ENCODE measurements at places on chromosomes 7 and 10.

- no peak for DNase-seq
Observed at GRCh38 chr7:99843808-99844207, 16.0 kb downstream of the CYP3A43 start.

DNA sequence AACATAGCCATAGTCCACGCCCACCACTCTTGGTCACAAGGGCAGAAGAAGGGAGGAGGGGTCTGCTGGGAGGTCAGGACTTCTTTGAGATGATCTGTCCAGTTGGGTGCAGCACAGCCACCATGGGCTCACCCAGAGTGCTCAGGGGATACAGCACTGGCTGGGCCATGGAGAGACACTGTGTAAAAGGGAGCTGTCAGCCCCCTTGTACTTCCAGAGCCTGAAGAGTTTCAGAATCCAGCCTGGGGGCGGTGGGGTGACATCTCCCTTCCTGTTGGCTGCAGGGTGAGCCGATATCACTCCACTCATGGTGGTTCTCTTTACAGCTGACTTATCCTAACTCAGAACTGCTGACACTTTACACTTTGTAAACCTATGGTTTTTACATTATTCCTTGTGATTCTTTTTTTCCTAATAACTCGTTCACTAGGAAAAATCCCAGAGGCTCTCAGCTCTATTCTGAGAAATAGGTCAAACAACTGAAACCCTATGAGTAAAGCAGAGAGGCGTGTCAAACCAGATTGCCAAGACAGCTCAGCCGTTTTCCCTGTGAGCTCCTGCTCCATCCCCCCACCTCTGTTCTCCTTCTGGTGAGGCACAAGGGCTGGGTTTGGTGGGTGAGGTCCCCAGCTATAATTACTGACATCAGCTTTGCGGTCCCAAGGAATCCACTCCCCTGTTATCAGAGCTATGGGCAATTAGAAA lies 3.2 kb upstream of the MRPS24 start:
- no peak for DNase-seq

DNA sequence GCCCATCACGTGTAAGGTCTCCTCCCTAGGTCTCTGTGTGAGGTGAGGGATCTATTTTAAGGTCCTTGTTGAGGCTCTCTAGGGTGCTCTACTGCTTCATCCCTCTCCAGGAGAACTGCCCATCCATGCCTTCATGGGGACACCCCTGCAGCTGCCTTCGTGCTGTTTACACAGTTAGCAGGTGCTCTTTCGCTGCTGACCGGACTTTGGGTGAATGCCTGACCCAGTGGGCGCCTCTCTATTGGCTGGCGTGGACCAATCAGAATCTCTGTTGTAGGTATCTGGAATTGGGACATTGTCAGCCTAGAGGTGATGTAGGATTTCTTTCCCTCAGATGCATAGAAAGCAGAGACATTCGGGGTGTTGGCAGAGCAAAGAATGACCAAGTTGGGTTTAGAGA lies 38.7 kb upstream of the HMX3 start:
- no peak for DNase-seq

DNA sequence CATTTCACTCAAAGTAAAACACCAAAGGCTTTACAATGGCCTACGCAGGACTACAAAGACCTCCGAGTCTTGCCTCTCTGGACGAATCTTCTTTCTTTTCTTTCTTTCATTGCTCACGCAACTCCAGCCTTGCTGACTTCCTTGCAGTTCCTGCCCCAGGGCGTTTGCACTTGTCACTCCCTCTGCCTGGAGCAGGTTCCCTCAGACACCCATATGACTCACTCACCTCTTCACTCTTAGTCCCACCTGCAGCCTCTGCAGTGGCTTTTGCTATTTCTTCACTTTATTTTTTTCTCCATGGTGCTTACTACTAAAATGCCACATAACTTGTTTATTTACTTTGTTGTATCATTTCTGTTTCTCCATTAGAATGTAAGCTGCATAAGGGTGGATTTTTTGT lies 33.1 kb downstream of the GHRHR start:
- DNase-seq, result no peak

GRCh38 chr7:50265968-50266634 lies 38.4 kb upstream of the IKZF1 start:
- DNase-seq, result no peak

GRCh38 chr7:18407385-18407784 lies 88.2 kb upstream of the HDAC9 start:
- DNase-seq, result no peak

DNA sequence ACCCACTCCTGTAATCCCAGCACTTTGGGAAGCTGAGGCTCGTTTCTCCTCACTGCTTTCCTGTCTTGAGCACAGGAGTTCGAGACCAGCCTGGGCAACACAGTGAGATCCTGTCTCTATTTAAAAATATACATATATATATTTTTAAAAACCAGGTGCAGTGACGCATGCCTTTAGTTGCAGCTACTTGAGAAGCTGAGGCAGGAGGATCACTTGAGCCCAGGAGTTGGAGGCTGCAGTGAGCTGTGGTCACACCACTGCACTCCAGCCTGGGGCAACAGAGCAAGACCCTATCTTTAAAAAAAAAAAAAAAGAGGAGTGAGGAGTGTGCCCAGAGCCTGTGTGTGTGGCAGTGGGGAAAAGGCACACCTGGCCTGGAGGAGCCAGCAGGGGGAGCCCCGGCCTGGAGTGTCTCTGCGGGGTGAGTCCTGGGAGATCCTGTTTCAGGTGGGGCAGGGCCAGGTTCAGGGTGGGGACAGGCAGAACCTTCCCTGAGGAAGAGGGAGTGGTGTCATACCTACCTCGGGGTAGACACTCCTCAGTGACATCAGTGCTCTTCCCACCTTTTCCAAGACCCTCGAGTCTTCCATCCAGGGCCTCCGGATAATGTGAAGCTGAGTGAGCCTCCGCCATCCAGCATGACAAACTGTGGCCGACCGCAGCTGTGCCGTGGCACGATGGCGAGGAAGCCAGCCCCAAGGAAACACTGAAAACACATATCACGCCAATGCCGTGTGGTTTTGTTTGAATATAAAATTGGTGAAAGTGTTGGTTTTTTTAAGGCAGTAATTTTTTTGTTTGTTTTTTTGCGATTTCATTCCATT lies 9.0 kb upstream of the ARPC1B start:
- peak; percentile 63 for DNase-seq
